Substantia nigra (tissue), 51 donors: ENCODE measurements at places on chromosomes 3 and 15.

DNA sequence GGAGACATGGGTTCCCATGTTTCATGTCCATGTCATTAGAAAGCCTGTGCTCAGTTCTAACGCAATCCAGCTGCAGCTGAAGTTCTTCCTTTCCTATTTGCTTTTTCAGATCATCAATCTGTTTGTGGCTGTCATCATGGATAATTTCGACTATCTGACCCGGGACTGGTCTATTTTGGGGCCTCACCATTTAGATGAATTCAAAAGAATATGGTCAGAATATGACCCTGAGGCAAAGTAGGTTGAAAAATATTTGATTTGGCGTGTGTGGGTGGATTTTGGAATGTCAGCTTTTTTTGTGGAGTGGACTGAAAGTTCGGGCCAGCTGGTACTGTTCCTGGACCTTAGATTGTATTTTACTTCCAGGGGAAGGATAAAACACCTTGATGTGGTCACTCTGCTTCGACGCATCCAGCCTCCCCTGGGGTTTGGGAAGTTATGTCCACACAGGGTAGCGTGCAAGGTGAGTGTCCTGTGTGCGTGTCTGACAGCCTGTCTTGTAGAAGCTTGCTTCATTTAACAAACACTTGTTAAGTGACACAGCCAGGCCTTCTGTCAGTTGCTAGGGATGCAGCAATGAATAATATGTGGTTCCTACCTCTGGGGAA, 69.6 kb downstream of the CHDH start:
- DNase-seq = no peak

DNA sequence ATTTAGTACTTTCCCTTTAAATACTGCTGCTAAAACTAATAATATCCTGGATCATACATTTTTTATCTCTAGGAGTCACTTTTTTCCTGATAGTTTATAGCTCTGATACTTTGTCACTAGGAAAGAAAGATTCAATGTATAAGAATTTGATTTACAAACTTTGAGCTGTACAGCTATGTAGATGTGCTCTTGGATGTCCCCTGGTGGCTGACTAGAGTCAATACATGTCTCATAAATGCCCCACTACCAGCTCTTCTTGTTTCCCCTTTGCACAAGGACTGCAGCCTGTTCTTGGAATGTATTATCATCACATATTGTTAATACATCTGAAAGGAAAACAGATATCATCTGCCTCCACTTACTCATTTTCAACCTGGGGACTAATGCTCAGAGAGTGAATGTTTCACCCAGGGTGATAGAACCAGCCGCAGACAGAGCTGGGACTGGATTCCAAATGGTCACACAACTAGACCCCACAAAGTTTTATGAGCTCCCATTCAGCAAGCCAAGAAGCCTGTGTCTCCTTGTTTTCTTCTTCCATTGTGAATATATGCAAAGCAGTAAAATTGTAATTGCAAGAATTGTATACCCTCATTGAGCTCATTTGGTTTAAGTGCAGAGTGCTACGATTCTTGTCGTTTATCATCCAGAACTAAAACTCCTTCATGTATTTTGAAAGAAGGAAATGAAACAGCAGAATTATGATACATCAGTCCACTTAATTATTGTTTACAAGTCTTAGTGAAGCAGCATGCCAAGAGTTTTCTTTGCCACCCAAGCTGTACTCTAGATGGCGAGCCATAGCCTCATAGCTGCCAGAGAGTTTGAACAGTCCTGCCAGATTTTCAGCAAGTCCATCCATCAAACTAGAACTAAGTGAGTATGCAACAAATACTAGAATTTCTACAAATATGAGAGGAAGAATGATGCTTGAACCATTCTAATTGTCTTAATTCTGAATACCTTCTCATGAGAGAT, 261.6 kb upstream of the LMCD1 start:
- DNase-seq = no peak

GRCh38 chr3:73508330-73508954, 116.3 kb downstream of the PDZRN3 start:
- peak; percentile 2 for DNase-seq

GRCh38 chr3:51392355-51393133, 1.5 kb downstream of the RBM15B start:
- no peak for DNase-seq

GRCh38 chr15:25671132-25671531, 192.0 kb downstream of the ATP10A start:
- DNase-seq = no peak

DNA sequence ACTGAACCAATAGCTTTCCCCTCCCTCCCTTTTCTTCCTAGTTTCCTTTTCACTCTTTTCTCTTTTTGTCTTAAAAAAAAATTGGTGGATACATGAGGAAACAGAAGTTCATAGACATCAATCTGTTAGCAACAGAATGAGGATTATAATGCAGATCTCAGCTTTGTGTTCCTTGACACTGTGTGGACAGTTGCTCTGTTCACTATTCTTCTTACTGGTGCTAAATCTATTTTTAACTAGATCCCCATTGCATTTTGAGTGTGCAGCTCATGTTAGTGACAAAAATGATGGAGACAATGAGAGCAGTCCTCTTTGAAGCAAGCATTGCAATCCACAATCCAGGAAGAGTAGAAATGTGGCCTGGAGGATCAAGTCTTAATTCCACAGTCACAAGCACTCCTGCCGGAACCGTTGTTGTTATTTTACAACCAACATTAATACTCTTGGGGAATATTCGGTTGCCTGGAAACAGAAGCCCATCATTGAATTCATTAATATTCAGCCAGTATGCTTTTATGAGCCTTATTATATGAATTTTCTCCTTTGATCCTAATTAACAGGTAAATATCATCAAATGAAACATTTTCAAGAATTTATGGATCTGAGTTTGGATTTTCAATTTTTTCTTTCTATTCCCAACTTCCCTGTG, 1016.8 kb downstream of the NTRK3 start:
- DNase-seq = no peak

DNA sequence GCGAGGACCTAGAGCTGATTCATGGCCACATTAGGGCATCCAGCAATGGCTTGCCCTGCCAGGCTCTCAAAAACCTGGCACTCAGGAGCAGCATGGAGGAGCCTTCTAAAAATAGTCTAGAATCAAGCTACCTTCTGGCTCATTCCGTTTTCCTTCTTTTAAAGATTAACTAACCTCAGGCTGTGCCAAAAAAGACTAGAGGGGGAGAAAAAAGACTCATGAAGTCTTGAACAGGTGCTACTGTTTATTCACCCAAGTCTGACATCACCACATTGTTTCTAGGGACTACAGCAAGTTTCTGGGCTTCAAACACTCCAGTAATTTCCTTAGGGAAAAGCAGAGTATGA, 125.8 kb downstream of the TNIK start:
- no peak for DNase-seq

DNA sequence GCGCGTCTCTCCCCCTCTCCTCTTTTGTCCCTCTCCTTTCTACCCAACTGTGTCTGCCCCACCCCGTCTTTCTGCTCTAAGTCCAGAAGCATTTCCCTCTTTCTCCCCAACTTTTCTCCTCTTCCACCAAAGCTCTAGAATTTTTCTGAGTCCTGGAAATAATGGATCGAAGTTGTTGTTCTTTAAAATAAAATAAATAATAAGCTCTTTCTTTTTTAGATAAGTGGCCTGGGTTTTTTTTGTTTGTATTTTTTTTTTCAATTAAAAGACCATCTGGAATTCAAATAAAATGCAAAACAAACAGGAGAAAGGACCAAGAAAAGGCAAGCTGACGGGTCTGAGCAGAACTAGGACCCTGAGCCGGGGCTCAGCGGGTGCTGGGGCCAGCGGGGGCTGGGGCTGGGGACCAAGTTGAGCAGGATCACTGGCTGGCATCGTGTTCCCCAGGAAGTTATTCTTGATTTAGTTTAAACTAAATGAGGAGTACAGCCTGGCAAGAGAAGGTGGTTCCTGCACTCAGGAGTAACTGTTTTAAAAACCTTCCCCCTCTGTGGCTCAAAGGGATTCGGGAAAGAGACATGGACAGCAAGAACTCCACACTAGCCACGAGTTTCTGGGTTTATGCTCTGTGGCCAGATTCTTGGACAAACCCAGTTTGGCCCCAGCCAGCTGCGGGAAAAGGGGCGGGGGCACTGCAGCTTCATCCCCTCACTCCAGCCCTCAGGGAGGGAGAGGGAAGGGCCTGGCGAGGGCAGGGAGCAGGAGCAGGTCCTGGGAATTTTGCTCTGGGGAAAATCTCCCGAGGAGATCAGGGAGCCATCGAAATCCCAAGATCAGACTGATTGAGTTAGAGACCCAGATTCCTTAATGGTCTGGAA, 8.4 kb downstream of the GATA2 start:
- DNase-seq = no peak

DNA sequence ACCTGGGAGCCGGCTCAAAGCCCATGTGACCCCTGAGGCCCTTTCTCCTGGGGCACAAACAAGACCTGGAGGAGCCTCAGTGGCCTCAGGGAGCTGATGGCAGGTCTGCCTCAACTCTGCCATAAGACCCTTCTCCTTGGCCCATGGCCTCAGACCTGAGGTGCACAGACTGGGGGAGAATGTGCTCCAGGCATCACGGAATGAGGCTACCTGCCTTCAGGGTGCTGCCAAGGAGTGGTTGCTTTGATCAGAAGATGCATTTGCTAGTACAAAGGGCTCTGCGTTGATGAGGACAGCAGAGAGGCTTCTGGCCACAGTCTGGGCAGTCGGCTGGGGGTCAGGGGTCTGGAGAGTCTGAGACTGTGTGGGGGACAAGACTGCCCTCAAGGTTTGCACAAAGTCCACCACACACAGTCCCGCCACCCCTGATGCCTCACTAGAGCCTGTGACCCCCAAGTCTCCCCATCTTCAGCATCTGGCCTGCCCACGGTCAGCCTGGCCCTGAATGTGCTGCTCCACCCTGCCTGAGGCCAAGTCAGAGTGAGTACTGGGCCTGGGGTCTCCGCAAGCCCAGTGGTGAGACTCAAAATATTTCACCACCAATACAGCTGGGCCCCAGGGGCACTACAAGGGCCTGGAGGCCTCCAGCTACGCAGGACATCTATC, 26.6 kb downstream of the ALDH1L1 start:
- no peak for DNase-seq

DNA sequence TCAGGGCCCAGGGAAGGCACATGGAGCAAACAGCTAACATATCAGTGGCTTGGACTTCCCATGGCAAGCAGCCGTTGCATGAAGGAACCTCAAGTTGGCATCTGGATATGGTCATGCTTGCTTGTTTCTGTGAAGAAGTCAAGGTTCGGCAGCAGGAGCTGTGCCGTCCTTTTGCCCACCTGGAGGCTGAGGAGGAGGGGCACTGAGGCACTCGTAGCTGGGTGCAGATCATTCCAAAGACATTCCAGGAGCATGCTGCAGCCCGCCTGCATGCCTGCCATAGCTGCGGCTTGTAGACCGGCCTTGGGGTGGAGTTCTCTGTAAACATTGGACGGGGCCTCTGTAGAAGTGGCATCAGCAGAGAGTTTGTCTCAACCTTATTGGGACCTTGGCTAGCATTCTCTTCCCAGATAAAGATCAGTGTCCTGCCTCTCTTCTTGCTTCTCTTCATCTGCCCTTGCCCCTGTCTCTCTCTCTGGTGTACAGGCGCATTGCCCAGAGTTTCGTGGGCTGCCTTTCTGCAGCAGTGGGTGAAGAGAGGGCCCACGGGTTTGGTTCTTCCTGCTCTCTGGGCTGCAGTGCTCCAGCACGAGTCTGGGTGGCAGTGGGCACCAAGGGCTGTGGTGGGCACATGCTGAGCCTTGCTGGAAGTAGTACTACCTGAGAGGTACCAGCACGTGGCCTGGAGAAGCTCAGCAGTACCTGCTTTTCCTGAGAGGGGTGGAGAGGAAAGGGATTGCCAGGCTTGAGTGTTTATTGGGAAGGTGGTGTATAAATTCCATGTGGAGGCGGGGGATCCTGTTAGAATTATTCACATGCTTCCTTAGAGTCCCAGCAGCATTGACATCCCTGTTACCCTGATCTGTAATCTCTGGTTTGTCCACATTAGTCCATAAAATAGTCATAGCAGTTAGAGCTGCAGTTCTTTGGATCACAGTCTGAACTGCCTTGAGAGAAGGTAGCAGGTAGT, 49.4 kb downstream of the CHCHD6 start:
- no peak for DNase-seq

DNA sequence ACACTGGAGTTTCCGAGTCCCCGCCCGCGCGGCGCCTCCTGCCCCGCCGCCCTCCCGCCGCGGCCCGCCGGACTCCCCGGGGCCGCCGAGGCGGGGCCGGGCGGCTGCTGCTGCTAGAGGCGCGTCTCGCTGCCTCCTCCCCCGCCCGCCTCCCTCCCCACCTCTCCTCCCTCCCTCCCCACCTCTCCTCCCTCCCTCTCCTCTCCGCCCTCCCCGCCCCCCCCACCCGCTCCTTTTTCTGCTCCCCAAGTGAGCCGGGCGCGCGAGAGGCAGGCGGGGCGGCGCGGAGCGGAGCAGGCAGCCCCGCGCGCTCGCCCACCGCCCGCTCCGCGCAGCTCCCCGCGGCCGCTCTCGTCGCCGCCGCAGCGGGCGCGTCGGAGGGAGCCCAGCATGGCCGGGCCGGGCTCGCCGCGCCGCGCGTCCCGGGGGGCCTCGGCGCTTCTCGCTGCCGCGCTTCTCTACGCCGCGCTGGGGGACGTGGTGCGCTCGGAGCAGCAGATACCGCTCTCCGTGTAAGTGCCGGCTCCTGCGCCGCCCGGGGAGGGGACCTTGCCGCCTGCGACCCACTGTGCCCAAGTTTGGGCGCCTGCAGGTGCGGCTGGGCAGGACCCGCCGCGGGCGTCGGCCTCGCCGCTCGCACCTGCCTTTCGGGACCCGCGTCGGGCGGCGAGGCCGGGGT, at the start of gene CACNA2D3:
TSS of gene CACNA2D3 (plus strand) at position 229 of the 679 bp plus-strand sequence.
- no peak for DNase-seq

DNA sequence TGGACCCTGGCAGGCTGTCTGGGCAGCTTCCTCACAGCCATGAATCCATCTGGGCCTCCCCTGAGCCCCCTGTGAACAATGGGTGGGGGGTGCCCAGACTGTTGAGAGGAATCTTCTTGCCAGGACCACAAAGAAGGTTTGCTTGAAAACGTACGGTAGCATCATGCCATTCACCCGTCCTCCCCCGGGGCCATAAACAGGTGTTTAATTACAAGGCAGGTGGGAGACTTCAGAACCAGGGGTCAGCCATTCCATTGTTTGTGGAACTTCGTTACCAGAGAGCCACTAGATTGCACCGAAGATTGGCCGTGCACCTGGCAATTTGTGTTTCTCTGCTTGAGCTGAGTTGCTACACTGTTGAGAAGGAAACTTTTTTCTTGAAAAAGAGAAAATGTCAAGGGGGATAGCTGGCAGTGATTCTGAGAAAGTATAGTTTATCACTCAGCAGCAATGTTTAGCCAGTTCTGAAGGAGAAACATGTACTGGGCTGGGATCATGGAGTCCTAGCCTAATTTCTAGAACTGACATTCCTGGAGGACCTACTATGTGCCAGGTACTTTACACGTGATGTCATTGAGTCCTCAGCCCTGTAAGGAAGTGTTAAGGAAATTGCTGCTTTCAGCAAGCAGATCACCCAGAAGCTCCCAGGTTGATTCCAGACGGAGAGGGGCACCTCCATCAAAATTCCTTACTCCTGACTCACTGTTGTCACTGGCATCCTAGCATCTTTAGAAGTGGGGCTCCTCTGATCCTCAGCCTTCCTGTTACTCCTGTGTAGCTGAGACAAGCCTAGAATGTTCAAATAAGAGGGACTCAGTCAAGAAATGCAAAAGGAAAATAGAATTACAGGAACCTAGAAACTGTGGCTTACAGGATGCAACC, 103.8 kb upstream of the UBE2E1 start:
- no peak for DNase-seq

GRCh38 chr3:51395493-51396213, 4.6 kb downstream of the RBM15B start:
- DNase-seq = no peak

GRCh38 chr15:36177590-36178302, 401.7 kb upstream of the CDIN1 start:
- DNase-seq = no peak

GRCh38 chr15:51267703-51268083, 70.7 kb downstream of the CYP19A1 start:
- no peak for DNase-seq

GRCh38 chr3:177295116-177295515, 97.8 kb upstream of the TBL1XR1 start:
- DNase-seq = no peak
